COLO829 (cell line): ENCODE measurements at places on chromosomes 1 and 21.

- DNase-seq: no peak
These were observed 909.3 kb downstream of the LTN1 start for GRCh38 chr21:28083350-28083749.

GRCh38 chr1:226637147-226637935 is 88.8 kb downstream of the STUM start:
- no peak for DNase-seq

DNA sequence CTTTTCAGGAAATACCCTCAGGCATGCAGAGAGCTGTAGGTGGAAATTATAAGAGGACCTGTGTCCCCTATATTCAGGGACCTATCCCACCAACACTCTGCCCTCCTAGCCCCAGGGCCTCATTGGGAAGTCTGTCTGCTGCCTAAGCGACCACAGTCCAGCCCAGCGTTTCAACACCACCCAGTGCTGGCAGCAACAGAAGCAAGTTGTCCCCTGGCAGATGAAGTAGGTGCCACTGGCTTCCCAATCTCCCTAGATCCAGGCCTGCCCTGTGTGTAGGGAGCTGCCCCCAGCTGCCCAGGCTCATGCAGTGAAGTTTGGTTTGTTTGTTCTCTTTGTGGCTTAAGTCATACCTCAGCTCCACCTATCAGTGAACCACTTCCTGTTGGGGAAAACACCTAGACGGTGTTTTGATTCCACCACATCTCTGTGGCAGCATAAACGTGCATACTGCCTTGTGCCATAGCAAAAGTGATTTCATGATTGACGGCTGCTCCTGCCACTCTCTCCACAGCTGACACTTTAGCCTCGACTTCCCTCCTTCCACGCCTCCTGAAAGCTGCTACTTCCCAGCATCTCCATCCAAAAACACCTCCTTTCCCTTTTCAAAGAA is 8.1 kb upstream of the LEFTY1 start:
- DNase-seq: no peak

- peak; percentile 74 for DNase-seq
These were observed 27.3 kb downstream of the EIF4G3 start for GRCh38 chr1:21149430-21149854.

DNA sequence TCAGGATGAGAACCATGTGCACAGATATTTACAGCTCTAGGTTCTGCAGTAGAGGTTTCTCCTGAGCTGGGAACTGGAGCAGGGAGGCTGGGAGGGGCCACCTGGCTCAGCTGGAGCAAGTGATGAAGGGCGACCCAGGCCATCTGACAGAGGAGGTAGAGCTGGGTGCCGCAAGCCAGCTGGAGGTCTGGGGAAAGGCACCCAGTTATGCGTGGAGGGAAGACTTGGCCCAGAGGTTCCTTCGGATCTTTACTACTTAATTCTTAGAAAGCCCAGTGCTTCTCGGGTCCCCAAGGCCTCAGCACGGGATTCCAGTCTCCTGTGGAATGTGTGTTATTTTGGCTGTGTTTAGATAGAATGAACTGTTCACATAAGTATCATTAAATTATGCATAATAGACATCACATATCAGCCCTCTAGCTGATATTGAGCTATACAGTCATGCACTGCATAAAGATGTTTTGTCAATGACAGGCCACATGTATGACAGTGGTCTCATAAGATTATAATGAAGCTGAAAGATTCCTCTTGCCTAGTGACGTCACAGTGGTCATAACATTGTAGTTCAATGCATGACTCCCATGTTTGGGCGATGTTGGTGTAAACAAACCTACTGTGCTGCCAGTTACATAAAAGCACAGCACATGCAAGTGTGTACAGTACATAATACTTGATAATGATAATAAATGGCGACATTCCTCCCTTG is 245.1 kb downstream of the RHOU start:
- no peak for DNase-seq

DNA sequence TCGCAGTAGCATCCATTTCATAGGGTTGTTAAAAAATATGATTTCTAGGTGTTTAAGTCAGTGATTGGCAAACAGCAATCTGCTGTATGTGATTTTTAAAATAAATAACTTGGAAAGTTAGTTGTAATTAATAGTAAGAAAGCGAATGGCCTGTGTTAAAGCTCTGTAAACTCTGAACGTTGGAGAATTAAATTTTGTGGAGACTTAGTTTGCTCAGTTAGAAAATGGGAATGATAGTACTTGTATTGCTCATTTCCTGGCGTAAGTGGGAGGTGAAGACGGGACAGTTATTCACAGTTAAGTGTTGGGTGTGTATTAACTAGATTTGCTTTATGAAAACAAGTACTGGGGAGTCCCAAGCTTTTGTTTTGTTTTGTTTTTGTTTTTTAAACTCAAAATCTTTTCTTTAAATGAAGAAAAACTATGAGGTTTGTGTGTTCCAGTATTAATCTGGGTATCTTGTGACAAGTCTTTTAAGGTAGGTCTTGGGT is 995 bp downstream of the CACYBP start:
- no peak for DNase-seq

DNA sequence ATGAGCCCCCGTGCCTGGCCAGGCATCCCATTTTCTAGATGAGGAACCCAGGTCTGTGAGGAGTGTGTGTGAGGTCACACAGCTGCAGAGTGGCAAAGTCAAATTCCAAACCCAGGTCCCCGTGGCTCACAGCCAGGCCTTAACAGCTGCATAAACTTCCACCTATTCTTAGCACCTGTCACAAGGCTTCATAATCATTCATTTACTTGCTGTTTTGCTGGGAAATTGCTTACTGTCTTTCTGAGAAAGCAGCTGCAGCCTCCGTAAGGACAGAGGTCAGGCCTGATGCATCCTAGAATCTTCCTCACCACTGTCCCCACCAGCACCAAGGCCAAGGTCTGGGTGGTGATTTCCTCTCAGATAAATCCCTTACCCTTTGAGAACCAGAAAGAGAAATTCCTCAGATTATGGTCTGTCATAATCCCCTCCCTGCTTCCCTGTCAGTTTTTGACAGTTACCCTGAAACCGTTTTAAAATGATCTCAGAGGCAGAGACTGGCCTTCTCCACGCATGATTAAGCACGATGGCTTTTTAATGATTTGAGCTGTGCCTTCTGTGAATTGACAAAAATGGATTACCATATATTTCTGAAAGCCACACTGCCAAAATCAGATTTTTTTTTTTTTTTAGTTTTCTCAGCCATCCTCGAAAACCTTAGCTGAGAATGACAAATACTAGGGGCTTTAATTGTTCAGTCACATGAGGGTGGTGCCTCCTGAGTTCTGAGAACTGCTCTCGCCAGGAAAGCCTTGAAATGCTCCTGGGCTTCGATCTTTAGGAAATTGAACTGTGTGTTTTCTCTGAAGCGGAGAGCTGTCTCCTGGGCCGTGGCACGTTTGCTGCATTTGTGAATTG is 70.0 kb upstream of the SELENON start:
- no peak for DNase-seq
